Sigmoid colon (tissue), 7 donors: ENCODE measurements at places on chromosomes 1 and 21. TPM values are rescaled to one million over a fixed set of nuclear protein-coding genes. Genes with fewer than 3 reads are reported as not detected.

GRCh38 chr1:147605591-147605990 is 64.3 kb downstream of the BCL9 start:
- no peak for DNase-seq

GRCh38 chr1:110281363-110282290 is 57.5 kb upstream of the RBM15 start:
- DNase-seq: no peak

GRCh38 chr1:233721004-233721595 is 107.2 kb downstream of the KCNK1 start:
- DNase-seq: no peak

- no peak for DNase-seq
These were observed 172.5 kb upstream of the GALNT2 start for GRCh38 chr1:229894532-229894931.

GRCh38 chr1:165153182-165153581 is 203.3 kb downstream of the LMX1A start:
- DNase-seq: no peak

- DNase-seq: no peak
These were observed 13.1 kb upstream of the PARS2 start for GRCh38 chr1:54777431-54777830.

The KLHDC8A gene
- 0.95 TPM for total RNA-seq
